ENCODE measurements at places on chromosomes 2 and 18. TPM values are rescaled to one million over a fixed set of nuclear protein-coding genes. Genes with fewer than 3 reads are reported as not detected.

LYPD6B gene
- total RNA-seq, result not detected

ABCG5 gene
- total RNA-seq, result not detected

CABLES1 gene
- total RNA-seq, result 15.0 TPM

PAX3 gene
- total RNA-seq, result not detected

BCL2 gene
- total RNA-seq, result 133 TPM

CTDSP1 gene
- total RNA-seq, result 76.7 TPM

OTOS gene
- total RNA-seq, result not detected

SLC16A14 gene
- 2.2 TPM for total RNA-seq

GPR35 gene
- 50.7 TPM for total RNA-seq

RAPGEF4 gene
- total RNA-seq, result 0.19 TPM

NHEJ1 gene
- total RNA-seq, result 19.8 TPM

MSGN1 gene
- not detected for total RNA-seq

ALK gene
- total RNA-seq, result 0.25 TPM

HOXD12 gene
- not detected for total RNA-seq

GRCh38 chr2:105937498-105938097 is 192.9 kb downstream of the NCK2 start:
- DNase-seq, result no peak

GRCh38 chr2:144597388-144597787 is 77.5 kb upstream of the ZEB2 start:
- no peak for DNase-seq

DNA sequence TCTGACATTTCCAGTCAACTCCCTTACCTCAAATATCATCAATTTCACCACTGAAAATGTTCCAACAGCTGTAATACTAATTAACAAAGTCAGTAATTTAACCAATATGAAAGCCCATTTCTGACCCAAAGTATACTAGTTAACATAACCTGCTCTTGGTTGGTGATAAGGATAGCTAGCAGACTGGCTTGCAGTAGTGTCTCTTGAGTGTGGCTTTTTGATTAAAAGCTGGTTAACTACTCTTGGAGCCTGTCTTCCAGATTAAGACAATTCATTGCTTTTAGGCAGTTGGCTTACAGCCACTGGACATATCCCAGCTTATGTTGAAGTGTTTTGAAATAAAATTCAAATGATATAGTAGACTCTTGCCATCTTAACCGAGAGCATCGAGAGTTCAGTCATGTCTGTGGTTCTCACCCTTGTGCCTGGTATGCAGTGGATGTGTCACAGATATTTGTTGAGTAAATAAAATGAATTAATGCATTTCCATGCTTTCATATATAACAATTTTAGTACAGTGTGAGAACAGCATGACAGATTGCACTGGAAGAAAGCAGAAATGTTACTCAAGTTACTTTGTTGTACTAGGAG is 158.1 kb downstream of the TANC1 start:
- DNase-seq, result no peak

DNA sequence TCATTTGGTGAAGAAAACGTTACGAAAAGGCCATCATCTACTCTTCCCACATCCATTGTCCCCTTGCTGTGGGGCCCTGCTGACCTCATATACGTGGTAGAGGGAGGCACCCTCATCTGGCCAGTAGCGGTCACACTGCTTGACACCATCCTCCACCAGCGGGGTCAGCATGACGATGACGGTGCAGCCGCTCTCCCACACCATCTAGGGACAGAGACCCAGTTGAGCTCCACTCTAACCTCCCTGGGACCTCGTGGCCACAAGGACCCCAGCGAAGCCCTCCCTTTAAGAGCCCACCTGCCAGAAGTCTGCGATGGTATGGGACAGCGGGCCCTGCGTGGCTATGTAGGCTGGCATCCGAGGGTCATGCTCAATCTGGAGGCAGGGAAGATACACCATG is 13.1 kb downstream of the PTPRN start:
- DNase-seq, result no peak

DNA sequence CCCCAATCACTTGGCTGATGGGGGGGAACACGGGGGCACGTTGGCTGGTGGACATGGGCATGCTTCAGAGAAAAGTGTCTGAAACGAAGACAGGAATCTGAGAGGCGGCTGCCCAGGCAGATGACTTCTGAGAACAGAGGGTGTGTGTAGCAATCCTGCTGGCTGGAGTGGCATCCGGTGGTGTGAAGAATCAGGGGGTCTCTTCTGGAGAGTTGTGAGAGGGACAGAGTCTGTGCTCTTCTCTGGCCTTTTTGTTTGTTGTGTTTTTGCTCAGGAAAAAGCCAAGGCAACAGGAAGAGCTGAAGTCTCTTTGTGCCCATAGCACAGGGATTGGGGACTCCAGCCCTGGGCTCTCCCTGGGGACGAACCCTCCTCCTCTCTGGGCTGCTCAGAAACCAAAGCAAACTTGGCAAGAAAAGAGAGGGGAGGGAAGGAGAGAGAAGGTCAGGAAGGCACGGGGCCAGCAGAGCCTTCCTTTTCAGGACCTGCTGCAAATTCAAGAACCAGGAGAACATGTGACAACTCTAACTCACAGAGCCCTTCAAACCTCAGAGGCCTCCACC is 97.0 kb upstream of the SMAD2 start:
- no peak for DNase-seq

DNA sequence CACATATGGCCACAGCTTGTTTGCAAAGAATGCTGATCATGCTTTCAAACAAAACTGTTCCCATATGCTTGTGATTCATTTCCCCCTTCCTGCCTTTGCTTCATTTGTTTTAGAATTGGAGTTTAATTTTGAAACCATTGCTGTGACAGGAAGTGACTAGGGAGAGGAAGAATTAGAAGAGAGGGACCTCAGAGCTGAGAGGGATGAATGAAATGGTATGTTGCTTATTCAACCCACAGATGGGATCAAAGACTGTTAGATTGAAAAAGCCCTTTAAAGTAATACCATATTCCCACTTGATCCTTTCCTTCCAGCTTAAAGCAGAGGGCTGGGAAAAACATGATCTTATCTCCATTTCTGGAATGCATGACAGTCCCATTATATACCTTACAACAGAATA is 106.2 kb upstream of the RNF152 start:
- no peak for DNase-seq

GRCh38 chr2:140643761-140644187 is 1487.0 kb downstream of the LRP1B start:
- no peak for DNase-seq

DNA sequence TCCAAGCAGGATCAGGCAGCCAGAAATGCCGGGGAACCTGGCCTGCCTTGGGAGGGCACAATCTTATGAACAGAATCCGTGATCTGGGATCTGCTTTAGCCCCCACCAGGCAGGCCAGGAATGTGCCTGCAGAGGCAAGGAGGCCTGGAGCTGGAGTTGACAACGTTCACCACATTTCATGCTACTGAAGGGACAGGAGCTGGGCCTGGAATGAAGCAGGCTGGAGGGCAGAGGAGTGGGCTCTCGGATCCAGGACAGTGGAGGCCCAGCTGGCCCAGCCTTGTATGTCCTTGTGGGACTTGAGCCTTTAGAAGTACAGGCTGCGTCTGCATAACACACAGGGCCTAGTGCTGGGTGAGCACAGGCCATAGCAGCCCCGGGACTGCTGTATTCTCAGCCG is 91.8 kb downstream of the KLHL29 start:
- DNase-seq, result no peak

DNA sequence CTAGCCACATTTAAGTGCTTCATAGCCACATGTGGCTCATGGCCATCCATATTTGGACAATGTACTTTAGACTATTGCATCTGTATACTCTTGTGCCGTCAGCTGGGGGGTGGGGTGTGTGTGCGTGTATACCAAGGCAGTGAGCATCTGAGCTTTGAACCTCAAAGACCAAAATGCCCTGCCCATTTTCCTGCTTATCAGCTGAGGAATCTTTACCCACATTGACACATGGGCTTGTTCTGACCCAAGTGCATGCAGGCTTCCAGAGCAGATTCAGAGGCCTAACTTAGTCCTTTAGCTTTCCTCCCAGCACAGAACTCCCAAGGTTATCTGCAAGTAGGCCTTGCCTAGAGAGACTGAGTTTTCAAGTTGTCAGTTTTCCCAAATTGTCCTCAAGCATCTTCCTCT is 11.1 kb upstream of the MOCOS start:
- DNase-seq, result no peak

DNA sequence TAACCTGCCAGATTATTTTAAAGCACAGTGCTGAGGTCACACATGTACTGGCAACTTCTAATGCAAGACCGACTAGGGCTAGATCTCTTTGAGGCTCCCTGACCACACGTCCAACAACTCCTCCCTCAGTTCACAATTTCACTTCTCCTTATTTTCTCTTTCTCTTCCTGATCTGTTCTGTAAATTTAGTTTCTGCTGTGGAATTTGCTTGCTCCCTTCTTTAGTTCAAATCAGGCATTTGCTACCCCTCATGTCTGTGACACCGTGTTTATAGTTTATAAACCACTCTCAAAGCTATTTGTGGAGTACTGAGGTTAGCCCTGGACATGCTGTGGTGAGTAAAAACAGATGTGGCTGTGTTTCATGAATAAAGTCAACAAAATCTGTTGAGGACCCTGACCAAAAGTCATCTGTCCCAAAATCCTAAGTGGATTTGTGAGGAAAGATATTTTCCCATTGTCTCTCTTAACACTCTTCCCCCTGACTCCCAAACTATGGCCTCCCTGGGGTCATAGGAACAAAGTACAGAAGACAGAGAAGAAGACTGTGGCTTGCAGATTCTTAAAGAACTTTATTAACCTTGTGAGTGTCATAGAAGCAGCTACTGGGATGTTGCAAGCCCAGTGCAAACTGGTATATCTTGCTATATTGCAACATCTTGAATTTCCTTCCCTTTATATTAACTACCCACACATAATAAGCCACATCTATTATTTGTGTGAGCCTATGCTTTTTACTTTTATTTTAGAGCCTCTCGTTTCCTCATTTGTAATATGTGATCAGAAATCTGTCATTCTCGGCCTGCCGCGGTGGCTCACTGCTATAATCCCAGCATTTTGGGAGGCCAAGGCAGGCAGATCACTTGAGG is 3.5 kb upstream of the NAGK start:
- DNase-seq, result no peak

- no peak for DNase-seq
Measured at GRCh38 chr18:77405096-77405495, 155.4 kb downstream of the GALR1 start.

DNA sequence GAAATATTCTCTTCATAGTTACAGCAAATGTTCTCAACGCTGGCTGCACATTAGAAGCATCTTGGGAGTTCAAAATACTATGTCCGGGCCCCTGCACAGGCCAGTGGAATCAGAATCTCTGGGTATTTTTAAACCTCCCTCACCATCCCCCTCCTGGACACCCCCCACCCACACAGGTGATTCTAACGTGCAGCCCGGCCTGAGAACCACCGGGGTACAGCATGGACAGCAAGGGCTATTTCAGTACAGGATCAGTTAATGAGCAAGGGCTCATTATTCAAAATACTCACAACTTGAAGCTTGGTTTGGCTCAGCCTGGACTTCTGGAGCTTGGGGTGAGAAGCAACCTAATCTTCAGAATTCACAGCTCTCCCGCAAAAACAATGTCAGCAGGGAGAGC is 31.4 kb downstream of the INO80C start:
- DNase-seq, result no peak

DNA sequence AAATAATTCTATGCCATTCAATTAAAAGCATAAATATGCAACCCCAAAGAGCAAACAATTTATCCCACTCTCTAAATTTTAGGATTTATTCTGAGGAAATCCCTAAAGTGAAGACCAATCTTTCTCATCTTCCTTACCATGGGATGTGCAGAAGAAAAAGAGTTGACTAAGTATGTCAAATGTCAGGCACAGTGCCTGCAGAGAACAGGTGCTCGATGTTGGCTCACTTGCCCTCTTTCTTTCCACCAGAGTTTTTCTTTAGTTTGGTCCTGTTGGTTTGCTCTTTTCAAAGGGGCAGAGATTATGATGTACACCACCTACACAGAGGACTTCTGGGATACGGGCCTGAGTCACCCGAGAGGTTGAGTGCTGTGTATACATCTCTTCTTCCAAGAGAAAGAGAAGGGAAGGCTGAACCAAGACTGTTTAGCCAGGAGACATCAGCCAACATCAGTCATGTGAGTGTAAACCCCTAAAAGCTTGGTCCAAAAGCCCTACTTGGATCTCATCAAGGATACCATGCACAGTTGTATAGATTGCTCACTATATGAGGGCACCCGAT is 51.7 kb downstream of the SUMO1 start:
- DNase-seq, result no peak

DNA sequence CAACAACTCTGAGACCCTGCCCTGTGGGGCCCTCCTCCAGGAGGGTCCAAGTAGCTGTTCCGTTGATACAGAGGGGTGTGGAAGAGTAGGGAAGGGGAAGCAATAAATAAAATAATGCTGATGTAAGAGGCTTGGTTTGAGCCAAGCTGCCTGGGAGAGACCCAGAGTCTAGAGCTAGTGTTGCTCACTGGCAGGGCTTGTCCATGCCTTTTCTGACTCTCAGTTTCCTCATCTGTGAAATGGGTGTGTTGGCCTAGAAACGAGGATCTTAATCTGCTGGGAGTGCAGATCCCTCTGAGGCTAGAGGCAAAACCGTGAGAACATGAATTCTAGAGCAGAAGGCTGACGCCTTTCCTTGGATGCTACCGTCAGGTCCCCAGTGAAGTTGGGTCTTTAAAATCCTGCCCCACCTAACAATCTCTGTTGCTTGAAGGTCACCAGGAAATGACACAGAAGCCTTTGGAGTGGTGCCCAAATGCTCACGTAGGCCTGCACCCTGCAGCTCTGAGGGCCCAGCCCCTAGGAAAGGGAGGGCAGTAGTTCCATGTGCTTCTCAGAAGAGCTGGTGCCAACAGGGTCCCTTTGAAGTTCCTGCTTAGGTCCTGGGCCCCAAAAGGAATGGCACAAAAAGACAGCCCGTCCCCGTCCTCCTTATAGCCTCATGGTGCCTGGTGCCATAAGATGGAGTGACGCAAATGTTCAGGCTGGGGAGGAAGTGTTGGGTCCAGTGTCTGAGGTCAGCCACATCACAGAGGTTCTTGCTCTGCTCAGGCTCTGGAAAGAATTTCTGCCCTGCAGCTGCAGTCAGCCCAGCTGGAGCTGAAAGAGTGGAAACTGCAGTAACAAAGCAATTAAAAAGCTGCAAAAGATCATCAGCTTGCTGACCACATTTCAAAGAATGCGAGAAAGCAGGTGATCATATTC is 73.2 kb upstream of the SMAD2 start:
- DNase-seq, result no peak

GRCh38 chr2:222057347-222058073 is 241.3 kb downstream of the PAX3 start:
- no peak for DNase-seq

DNA sequence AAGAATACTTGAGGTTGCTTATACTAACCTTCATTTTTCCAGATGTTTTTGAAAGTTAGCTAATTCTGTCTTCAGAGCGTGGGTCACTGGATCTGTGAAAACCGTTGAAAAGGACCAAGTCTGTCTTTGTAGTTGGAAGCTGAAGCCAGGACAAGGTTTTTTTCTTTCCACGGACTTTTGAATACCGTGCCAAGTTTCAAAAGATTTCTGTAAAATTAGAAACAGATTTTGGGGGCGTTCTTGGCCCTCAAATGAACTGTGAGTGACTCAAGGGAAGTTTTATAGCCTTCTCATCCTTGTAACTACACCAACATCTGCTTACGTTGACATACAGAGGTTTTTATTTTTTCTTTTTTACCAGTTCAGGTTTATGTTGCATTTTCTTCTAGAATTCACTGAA is at the start of gene FAP:
Gene FAP, minus strand, starts transcription at position 152 of the 400 bp plus-strand sequence. Its CDS starts 118 bp downstream, at position 34.
- DNase-seq, result no peak

- no peak for DNase-seq
Measured at GRCh38 chr18:47935321-47936055, 5.0 kb upstream of the SMAD2 start.

- DNase-seq, result no peak
Measured at GRCh38 chr2:239801404-239802184, 223.5 kb downstream of the NDUFA10 start.

- DNase-seq, result no peak
Measured at GRCh38 chr2:110816404-110817365, 84.3 kb downstream of the ACOXL start.

GRCh38 chr2:157469726-157470125 is 25.8 kb upstream of the CYTIP start:
- no peak for DNase-seq

All from activated T-cell treated with anti-CD3 and anti-CD28 coated beads, Interleukin-2, amount 50 U/mL, for 72 hours (primary cell).